HT-29 (cell line): ENCODE measurements at places on chromosomes 2 and 18. TPM values are rescaled to one million over a fixed set of nuclear protein-coding genes. Genes with fewer than 3 reads are reported as not detected.

- DNase-seq: no peak
Measured at GRCh38 chr2:237170020-237170419, 84.3 kb downstream of the COPS8 start.

GRCh38 chr18:8252371-8252770 lies 356.9 kb upstream of the RAB12 start:
- DNase-seq: no peak

DNA sequence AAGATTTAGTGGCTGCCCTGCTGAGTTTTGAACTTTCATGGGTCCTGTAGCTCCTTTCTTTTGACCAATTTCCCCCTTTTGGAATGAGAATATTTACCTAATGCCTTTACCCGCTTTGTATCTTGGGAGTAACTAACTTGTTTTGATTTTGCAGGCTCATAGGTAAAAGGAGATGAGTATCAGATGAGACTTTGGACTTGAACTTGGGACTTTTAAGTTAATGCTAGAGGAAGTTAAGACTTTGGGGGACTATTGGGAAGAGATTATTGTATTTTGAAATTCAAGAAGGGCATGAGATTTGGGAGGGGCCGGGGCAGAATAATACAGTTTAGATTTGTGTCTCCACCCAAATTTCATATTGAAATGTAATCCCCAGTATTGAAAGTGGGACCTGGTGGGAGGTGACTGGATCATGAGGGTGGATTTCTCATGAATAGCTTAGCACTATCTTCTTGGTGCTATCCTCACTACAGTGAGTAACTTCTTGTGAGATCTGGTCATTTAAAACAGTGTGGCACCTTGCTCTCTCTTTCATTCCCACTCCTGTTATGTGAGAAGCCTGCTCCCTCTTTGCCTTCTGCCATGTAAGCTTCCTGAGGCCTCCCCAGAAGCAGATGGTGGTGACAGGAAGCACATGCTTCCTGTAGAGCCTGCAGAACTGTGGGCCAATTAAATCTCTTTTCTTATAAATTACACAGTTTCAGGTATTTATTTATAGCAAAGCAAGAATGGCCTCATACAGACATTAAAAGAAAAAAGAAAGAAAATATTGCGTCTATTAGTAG lies 6.1 kb downstream of the ADI1 start:
- no peak for DNase-seq

DNA sequence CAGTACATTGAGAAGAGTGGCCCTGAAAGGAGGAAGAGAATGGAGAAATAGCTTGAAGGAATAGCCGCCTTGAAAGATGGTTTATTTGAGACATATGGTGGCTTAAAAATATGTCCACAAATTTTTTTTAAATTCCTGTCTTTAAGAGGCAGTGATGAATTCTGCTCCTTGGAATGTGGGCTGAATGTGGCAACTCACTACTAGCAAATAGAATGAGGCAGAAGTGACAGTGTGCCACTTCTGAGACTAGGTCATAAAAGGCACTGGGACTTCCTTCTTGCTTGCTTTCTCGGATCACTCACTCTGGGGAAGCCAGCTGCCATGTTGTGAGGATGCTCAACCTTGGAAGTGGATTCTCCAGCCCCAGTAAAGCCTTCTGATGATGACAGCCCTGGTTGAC lies 67.0 kb downstream of the FAM161A start:
- no peak for DNase-seq

- DNase-seq: no peak
Measured at GRCh38 chr2:84962917-84963316, 8.0 kb upstream of the KCMF1 start.

- no peak for DNase-seq
Measured at GRCh38 chr2:118945881-118946280, 3.9 kb downstream of the MARCO start.

GRCh38 chr2:137380610-137381009 lies 583.7 kb upstream of the HNMT start:
- DNase-seq: no peak

GRCh38 chr2:149716687-149717086 lies 129.1 kb upstream of the MMADHC start:
- DNase-seq: no peak

- DNase-seq: no peak
Measured at GRCh38 chr2:181076658-181077057, 96.3 kb downstream of the UBE2E3 start.

- no peak for DNase-seq
Measured at GRCh38 chr2:231530099-231531011, at the start of gene NMUR1. TSS of gene NMUR1 (minus strand) at chr2:231530445. CDS start at chr2:231530361, 84 bp downstream.

CD207 gene
- not detected in 2 replicates for total RNA-seq

LYG1 gene
- 0.08 TPM in 1 of 2 replicates, not detected in the other for total RNA-seq

LHCGR gene
- total RNA-seq: not detected in 2 replicates

CAPN14 gene
- total RNA-seq: not detected in 2 replicates

ASXL3 gene
- total RNA-seq: not detected in 2 replicates

C1GALT1C1L gene
- 0.78 and 1.4 TPM in 2 replicates for total RNA-seq

RBM44 gene
- 0.08 and 0.13 TPM in 2 replicates for total RNA-seq
